ENCODE measurements at places on chromosomes 1 and 21. TPM values are rescaled to one million over a fixed set of nuclear protein-coding genes. Genes with fewer than 3 reads are reported as not detected.

The SPATA46 gene
- total RNA-seq, result not detected

The CHD1L gene
- 11.8 TPM for total RNA-seq

The DCST1 gene
- not detected for total RNA-seq

The SLC1A7 gene
- total RNA-seq, result not detected

The TMCO2 gene
- total RNA-seq, result not detected

The RIT1 gene
- 34.5 TPM for total RNA-seq

The RPS6KC1 gene
- 24.3 TPM for total RNA-seq
